GF-D8 (cell line): ENCODE measurements at places on chromosomes 1 and 21.

- DNase-seq: no peak
Measured at GRCh38 chr1:53284224-53285020, 43.4 kb downstream of the LRP8 start.

DNA sequence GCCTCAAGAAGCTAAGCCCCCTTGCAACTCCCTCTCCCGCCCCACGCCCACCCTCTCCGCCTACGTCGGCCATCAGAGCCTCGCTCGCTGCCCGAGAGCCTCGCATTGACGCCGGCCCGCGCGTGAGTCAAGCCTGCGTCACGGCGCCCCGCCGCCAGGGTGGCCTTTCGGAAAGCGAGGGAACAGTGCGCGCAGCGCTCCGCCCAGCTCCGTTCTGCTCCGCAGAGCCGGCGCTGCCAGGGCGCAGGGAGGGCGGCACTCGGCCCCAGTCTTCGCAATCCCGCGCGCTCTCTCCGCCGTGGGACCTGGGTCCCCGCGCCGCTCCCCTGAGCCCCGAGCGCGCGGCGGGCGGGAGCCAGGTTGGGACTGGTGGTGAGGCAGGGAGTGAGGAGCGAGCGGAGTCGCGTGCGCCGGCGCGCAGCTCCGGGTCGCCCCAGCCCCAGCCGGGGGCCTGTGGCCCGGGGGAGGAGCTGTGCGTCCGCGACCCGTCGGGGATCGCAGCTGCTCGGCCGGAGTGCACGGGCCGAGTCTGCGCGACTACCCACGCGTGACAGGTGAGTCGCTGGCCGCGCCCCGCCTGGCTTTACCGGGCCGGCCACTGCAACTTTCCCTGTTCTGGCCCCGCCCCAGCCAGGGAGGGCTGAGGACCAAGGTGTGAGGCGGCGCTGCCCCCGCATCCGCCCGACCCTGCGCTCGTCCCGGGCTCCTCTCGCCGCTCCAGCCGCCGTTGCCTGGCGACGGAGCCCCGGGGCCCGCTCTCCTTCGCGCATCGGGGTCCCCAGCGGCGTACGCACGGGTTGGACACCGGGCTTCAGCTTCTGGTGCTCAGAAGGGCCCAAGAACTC lies at the start of gene SLC6A17:
TSS of gene SLC6A17 (plus strand) at position 165 of the 845 bp plus-strand sequence. CDS start 16,436 bp downstream, outside the sequence.
- no peak for DNase-seq

GRCh38 chr1:2906085-2906484 lies 104.6 kb upstream of the TTC34 start:
- DNase-seq: no peak

DNA sequence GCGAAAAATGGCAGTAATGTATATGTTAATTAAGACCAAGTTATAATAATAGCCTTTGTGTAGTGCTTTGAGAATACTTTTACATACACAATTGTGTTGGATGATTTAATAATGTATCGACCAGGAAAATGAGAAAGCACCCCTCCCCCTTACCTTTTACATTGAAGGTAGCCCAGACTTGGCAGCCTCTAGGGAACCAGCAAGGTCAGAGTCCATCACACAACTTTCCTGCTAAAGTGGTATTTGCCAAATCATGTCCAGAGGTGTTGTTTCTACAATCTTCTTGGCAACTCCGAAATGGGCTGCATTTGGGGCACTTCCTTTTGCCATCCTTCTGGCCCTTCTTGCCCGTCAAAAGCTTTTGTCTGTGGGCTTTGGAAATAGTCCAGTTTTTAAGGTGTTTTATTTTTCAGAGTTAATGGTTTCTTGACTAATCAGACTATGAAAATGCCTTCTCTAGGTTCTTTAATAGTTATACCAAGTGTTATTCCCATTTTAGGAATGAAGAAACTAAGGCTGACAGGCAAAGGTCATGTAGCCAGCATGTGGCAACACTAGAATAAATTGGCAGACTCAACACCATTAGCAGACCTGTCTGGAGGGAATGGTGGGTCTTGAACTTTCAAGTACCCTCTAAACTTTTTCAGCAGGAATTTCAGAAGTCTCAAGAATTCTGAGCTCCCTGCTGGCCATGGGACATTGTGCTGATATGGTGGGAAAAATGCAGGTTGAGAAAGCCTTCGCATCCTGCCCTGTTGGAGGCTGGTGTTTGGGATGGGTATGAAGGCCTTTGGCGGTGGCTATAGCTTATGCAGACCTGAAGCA lies 6.8 kb downstream of the ATP1A1 start:
- DNase-seq: no peak

GRCh38 chr1:165641231-165641987 lies 10.4 kb downstream of the MGST3 start:
- DNase-seq: no peak

DNA sequence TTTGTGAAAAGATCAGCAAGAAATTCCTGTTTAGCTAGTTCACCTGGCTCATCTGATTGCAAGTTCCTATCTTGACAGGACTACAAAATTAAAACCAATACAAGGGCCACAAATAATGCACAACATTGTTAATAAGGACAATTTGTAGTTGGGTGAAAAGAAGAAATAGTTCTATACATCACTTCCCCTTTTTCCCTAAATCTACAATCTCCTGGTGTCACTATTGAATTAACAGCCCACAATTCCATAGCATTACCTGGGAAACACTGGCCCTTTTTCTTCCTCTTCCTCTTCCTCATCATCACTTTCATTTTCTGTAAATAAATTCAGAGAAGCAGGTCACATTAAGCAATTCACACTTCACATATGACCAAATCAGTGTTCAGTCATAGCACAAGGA lies 366.9 kb downstream of the FAM72C start:
- no peak for DNase-seq

- DNase-seq: no peak
Measured at GRCh38 chr1:32725615-32725982, 23.0 kb upstream of the SYNC start.

DNA sequence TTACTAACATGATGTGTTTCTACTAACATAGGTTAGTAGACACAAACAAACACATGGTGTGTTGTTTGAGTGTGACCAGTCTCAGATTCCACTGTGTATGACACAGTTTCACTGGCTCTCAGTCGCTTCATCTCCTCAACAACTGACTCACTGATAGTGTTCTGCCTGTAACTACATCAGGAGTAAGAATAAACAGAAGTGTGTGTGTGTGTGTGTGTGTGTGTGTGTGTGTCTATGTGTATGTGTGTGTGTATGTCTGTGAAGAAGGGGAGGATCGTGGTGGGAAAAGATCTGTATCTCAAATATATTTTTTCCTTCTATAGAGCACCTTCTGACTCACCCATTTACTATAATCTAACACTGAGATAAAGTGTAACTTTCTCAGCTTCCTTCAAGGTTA lies 391.0 kb downstream of the PTPRC start:
- no peak for DNase-seq

DNA sequence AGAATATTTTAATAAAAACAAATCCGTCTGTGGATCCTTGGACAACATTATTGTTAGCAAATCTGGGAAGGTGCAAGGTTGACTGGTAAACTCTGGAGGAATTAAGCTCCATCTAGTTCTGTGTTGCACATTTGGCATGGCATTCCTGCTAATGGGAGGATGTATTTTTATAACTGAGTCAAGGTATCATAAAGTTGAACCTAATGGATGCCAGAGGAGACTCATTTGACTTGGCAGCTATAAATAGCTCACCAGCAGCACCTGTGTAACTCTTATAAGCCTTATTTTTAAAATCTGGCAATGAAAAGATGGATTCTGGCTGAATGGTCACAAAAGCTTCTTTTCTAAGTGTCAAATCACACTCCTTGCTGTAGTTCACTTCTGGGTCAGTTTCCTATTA lies 118.5 kb upstream of the ADAMTS5 start:
- no peak for DNase-seq

DNA sequence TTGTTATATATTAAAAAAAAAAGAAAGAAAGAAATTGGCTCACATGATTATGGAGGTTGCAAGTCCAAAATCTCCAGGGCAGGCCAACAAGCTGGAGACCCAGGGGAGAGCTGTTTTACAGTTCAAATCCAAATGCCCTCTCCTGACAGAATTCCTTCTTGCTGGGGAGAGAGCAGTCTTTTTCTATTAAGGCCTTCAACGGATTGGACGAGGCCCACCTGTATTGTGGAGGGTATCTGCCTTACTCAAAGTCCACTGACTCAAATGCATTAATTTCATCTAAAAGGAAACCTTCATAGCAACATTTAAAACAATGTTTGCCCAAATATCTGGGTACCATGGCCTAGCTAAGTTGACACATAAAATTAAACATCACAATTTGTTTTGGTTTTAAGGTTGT lies 56.9 kb upstream of the TRIM67 start:
- DNase-seq: no peak

DNA sequence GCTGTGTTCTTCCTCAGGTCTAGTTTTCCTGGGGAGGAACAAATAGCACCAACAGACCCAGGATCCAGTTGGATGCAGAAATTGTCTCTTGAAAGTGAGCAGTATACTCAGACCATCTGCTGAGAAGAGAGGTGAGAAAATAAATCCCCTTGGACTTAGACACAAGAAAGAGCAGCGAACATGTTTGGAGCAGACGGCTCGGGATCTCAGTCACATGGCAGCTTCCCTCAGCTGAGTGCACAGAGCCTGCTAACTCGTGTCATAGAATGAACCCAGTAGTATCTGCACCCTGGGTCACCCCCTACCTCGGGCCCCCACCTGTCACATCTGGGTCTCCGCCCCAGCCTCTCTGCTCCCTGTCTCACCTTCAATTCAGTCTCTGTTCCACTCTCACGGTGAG lies 115.6 kb downstream of the CCDC185 start:
- no peak for DNase-seq

DNA sequence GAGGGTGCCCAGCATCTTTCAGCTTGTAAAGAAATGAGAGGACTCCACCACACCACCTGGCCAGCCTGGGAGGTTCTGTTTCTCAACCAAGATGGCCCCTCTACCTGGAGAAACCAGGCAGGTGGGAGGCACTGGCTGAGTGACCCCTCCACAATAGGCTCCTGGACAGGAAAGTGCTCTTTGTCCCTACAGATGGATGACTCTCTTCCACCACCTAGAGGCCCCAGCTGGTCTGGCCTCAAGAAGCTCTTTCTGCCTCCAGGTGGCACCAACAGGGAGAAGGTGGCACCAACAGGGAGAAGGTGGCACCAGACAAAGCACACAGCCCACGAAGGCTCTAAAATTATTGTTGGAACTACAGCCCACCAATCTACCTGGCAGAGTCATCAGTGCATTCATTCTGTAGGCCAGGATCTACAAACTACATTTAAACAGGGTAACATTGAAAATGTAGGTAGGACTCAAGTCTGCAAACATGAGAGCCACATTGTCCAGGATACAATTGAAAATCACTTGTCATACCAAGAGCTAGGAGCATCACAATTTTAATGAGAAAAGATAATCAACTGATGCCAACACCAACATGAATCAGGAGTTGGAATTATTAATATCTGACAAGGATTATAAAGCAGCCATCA lies 14.4 kb downstream of the TMPRSS3 start:
- DNase-seq: peak; percentile 52

GRCh38 chr21:36428761-36429432 lies 43.7 kb downstream of the CHAF1B start:
- no peak for DNase-seq

DNA sequence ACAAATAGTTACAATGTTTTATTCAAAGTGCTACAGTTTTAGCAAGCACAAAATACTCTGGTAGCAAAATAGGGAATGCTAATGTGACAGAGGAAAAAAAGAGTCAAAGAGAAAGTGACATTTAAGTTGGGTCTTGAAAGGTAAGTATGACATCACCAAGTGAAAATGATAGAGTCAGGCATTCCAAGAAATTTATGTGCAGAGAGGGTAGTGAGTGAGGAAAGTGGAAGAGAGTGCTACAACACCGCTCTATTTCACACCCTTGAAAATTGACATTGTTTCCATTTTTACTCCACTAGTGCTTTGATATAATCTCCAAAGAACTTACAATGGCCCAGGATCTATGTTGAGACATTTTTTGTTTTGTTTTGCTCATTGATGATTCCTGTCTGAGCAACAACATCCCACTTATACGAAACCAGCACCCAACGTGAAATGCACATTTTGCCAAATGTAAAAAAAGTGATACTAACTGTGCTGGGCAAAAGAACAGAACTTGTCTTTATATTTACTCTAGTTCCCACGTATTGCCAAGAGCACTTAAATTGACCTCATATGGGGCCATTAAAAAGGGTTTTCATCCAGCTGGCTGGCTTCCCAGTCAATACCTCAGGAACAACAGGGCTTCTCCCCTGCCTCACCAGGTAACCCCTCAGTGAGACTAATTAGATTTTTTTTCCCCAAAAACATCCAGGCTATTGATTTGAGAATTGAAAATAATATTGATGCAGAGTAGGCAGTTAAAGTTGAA lies 206.3 kb upstream of the NR5A2 start:
- DNase-seq: no peak

GRCh38 chr1:240138867-240139266 lies 47.2 kb downstream of the FMN2 start:
- no peak for DNase-seq

DNA sequence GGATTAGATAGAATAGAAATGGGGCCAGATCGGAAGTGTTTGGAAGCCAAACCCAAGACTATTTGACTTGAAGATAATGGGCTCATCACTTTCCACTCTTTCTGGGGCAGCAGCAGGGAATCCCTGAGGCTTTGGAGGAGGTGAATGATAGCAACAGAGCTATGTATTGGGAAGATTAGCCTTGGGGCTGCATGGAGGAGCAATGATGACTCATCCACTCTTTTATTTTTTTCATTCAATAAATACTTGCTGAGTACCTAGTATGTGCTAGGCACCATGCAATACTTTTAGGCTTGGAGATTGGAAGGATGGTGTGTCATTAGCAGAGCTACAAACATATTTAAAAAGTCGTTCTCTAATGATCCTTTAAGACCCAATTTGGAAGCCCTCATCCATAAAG lies 166.9 kb upstream of the FOXD3 start:
- DNase-seq: no peak

DNA sequence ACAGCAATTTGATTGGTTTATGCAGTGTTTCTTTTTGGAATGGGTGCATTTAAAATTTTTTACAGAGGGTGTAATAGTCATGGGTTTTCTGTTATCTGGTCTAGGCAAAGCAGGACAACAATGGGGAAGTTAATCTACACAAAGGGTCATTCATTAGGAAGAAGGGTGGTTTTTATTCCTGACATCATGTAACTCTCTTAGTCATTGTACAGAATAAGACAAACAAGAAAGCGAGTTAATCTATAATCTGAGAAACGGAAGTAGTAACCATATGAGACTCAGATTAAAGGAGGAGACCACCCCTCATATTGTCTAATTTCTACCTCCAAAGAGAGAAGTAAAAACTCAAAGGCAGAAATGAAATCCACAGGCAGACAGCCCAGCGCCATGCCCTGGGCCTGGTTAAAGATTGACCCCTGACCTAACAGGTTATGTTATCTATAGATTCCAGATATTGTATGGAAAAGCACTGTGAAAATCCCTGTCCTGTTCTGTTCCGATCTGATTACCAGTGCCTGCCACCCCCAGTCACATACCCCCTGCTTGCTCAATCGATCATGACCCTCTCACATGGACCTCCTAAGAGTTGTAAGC lies 10.5 kb upstream of the IFI6 start:
- no peak for DNase-seq

- DNase-seq: no peak
Measured at GRCh38 chr1:228727681-228728171, 7.6 kb upstream of the RHOU start.

DNA sequence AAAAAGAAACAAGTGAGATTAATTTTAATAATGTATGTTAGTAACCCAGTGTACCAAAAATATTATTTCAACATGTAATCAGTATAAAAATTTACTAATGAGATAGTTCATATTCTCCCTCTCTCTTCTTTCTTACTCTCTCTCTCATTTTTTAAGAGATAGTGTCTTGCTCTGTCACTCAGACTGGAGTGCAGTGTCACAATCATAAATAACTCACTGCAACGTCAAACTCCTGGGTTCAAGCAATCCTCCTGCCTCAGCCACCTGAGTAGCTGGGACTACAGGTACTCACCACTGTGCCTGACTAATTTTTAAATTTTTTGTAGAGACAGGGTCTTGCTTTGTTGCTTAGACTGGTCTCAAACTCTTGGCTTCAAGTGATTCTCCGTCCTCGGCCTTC lies 123.9 kb downstream of the NRDC start:
- no peak for DNase-seq
